ENCODE measurements at places on chromosomes 13 and 19. TPM values are rescaled to one million over a fixed set of nuclear protein-coding genes. Genes with fewer than 3 reads are reported as not detected.

OR4F17 gene
- not detected for total RNA-seq

LIN37 gene
- total RNA-seq, result 5.1 TPM

MBD3L3 gene
- not detected for total RNA-seq

FUT6 gene
- not detected for total RNA-seq

SH2D3A gene
- total RNA-seq, result 26.1 TPM

MYPOP gene
- total RNA-seq, result 3.9 TPM

HIF3A gene
- total RNA-seq, result not detected

CYP2F1 gene
- total RNA-seq, result not detected

ZNF577 gene
- total RNA-seq, result 4.8 TPM

SIAH3 gene
- total RNA-seq, result 0.33 TPM

TMEM221 gene
- not detected for total RNA-seq

GPR12 gene
- not detected for total RNA-seq

RASA3 gene
- 26.5 TPM for total RNA-seq

FPR1 gene
- not detected for total RNA-seq

RPS19 gene
- 3,178 TPM for total RNA-seq

TMEM238 gene
- 10.8 TPM for total RNA-seq

RELB gene
- total RNA-seq, result 45.8 TPM

CPAMD8 gene
- total RNA-seq, result 0.41 TPM

GRIN3B gene
- total RNA-seq, result not detected
